Stimulated activated CD8-positive, alpha-beta memory T cell treated with anti-CD3 and anti-CD28 coated beads, Interleukin-4, amount 100 ng/mL, for 4 hours (primary cell): ENCODE measurements at places on chromosomes 1 and 21.

- DNase-seq, result no peak
Measured at GRCh38 chr1:151512801-151513625, 1.8 kb downstream of the CGN start.

DNA sequence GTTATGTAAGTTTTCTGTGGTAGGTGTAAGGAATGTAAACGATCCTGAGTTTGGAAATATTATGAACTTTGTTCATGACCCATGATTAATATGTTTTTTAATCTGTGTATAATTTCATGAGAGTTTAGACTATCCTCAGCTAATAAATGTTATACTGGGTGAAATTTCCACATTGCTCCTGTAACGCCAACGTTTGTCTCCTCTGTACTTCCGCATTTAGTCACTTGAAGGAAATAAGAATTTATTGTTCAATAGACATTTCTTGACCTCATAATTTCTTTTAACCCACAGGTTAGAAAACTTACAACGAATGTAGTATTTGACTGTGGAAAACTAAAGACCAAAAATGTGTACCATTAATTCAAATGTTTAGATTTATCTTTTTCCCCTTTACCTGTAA is 876 bp downstream of the KCNJ15 start:
- DNase-seq, result no peak

- DNase-seq, result no peak
Measured at GRCh38 chr1:29238620-29239002, 2.3 kb downstream of the PTPRU start.

GRCh38 chr1:103514920-103515503 is 10.5 kb upstream of the RNPC3 start:
- DNase-seq, result no peak

DNA sequence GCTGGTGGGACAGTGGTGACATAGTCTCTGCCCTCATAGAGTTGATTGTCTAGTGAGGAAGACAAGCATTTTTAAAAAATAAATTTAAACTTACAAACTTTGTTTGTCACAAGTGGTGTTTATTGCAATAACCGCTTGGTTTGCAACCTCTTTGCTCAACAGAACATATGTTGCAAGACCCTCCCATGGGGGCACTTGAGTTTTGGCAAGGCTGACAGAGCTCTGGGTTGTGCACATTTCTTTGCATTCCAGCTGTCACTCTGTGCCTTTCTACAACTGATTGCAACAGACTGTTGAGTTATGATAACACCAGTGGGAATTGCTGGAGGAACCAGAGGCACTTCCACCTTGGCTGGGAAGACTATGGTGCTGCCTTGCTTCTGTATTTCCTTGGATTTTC is 58.4 kb downstream of the LAMC2 start:
- DNase-seq, result no peak

DNA sequence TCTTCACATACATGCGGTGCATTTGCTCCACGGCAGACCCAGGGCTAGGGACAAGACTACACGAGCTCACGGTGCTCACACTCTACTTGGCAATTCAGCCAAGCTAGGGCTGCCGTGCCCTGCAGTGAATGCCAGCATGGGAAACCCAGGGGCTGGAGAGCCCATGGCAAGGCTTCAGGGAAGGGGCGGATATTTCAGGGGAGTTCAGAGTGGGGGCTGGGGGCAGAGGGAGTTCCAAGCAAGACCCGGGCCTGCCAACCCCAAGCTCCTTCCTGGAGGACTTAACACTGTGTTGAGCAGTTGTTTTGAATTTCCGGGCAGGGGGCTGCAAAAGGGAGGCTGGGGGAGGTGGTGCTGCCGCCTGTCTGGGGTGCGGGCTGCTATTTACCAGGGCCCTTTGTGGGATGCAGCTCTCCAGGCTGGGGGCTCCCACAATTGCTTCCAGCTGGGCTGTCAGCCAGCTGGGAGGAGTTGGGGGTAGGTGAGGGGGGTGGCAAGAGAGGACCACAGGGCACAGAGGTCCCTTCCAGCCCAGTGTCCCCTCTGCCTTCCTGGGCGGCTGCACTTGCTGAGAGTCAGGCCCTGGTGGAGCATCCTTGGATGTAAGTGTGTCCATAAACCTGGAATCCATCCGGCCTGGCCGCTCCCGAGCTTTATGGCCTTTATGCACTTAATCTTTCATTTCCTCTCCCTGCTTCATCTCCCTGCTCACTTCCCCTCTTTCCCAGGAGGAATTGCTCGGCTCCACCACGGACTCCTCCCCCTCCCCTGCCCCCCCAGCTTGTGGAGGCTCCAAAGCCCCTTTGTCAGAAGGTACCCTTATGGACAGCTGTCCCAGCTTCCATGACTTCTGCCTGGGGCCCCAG is 55.8 kb upstream of the SSBP3 start:
- no peak for DNase-seq

- DNase-seq, result no peak
Measured at GRCh38 chr1:116346943-116347673, 25.9 kb upstream of the ATP1A1 start.

GRCh38 chr1:19529664-19530063 is 44.3 kb upstream of the CAPZB start:
- DNase-seq, result no peak

GRCh38 chr1:245683676-245684075 is 528.9 kb downstream of the KIF26B start:
- DNase-seq, result no peak

DNA sequence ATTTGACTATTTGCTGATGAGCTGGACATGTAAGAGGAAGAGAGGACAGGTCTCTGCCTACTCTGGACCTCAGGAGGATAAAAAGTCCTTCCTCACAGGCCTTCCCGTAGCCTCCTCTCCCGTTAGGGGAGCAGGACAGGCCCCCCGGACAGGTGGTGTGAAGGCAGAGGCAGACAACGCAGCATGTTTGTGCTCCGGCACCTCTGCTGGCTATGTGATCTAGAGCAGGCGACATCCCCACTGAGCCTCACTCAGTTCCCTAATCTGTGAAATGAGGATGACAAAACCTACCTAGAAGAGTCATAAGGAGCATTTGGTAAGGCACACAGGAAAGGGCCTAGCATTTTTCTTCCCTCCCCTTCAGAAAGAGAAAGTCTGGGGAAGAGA is 34.8 kb downstream of the KIAA1614 start:
- DNase-seq, result no peak

GRCh38 chr1:245649666-245650065 is 494.9 kb downstream of the KIF26B start:
- no peak for DNase-seq

GRCh38 chr1:40706626-40707025 is 15.1 kb downstream of the NFYC start:
- no peak for DNase-seq

- DNase-seq, result no peak
Measured at GRCh38 chr21:36852864-36853263, 113.6 kb downstream of the HLCS start.

GRCh38 chr1:205706601-205707502 is 26.5 kb upstream of the SLC45A3 start:
- DNase-seq, result no peak

DNA sequence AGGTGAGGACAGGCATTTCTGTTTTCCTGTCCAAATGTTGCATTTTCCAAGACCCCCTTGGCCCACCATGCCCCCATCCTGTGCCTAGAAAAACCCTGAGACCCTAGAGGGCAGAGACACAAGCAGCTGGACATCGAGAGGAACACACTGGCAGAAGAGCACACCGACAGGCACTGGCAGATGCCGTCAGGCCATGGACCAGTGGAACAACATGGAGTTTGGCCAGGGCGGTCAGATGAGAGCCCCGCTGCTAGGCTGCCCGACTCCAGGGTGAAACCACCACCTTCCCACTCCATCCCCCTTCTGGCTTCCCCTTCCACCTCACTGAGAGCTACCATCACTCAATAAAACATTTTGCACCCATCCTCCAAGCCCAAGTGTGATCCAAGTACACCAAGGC is 438.4 kb downstream of the SIPA1L2 start:
- no peak for DNase-seq

GRCh38 chr1:172345077-172345476 is 75.4 kb upstream of the C1orf105 start:
- no peak for DNase-seq

DNA sequence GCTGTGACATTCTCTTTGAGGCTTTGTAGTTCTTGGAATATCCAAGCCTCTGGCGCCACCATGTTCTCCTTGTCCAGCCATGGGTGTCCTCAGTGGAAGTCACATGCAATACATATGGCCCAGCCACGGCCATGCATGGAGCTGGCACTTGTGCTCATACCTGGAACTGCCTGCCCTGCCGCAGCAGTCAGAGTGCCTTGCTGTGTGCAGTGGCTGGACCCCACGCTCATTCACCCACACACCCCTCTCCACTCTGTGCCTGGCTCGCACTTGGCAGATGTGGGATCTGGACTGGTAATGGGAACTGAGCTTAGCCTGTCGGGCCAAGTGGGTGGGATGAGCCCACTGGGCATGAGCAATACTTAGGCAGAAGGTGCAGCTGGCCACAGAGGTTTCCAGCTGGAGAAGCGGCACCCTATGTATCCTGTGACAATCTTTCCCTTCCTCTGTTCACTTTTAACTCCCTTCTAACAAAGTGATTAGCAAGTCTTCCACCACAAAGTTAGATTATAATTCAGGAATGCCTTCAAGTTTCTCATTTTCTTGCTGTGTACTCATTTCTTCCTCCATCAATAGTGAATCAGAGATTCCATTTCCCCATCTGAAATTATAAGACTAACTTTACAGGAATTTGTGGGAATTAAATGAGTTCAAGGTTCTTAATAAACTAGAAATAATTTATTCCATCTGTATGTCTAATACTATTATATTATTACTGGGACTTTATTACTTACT is 351.6 kb upstream of the NCAM2 start:
- DNase-seq, result no peak

GRCh38 chr1:25550683-25551310 is 7.4 kb downstream of the LDLRAP1 start:
- DNase-seq, result no peak

DNA sequence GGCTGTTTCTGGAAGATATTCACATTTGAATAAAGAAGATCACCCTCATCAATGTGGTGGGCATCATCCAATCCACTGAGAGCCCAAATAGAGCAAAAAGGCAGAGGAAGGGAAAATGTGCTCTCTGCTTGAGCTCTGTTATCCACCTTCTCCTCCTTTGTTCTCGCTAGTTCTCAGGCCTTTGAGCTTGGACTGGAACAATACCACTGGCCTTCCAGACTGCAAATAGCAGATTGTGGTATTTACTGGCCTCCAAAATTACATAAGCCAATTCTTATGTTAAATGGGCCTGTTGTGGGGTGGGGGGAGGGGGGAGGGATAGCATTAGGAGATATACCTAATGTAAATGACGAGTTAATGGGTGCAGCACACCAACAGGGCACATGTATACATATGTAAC is 219.3 kb downstream of the C1orf94 start:
- no peak for DNase-seq

GRCh38 chr1:183993132-183993531 is 44.4 kb downstream of the COLGALT2 start:
- no peak for DNase-seq

DNA sequence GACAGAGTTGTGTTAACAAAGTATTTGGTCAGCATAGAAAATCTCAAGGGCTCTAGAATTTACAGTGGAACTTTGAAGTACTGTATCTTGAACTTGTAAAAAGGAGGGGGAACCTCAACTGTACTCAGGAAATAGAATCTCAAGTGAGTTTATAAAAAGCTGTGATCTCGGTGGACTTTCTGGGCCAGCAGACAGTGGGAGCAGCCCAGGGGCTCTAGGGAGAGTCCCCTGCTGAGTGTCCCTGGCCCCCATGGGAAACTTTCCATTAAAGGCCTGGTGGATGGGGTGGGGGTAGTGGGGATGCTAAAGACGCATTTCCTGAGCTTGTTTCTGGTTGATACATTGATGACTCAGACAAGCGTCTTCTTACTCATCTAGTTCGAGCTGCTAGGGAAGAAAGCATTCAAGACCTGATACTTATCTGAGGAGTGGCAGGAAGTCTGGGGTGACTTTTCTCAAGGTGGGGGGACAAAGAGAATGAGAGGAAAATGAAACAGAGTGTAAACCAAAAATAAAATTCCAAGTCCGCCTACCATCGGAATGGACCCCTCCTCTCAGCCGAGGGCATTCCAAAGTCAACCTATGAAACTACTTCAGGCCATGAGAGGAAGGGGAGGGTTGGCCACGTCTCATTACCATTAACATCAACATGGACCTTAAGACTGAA is 65.5 kb downstream of the NID1 start:
- DNase-seq, result peak; percentile 43

- no peak for DNase-seq
Measured at GRCh38 chr1:22287946-22288520, 145.1 kb upstream of the WNT4 start.

- DNase-seq, result no peak
Measured at GRCh38 chr1:43147625-43148327, 24.3 kb downstream of the EBNA1BP2 start.

- DNase-seq, result no peak
Measured at GRCh38 chr1:46689897-46690296, 18.2 kb downstream of the TEX38 start.

DNA sequence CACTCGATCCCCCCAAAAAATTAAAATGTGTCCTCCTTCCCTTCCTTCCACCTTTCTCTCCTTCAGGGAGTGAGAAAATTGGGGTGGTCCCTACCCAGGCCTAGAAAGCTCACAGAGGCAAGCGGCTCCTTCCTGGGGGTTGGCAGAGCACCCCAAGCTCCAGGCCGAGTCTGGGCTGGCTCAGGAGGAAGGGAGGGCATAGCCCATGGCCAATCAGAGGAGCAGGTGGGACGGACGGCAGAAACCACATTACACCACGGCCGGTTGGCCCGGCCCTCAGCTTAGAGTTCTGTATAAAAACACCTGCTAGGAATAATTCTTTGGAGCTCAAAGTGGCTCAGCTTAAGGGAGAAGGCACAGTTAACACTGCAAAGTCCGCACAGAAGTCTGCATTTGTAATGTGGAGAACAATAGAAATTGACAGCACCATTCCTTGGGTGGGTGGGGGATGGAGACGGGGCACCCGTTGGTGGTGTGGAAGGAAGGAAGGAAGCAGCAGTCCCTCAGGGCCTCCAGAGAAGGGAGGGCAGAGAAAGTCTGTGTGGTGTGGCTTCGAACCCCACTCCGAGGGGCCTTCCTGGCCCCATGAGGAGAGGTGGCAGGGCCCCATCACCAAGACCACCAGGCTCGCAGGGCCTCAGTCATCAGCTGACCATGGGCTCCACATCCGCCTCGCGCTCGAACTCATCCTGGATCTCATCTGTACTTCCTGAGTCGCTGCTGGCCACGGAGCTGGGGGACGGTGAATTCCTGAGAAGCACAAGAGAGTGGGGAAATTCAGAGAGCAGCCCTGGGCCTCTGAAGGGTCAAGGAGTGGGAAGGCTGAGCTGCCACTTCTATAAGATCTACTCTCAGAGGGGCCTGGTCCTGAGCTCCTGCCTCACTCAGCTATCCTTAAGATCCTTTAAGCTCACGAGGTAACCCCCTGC is 5.8 kb upstream of the ALDH4A1 start:
- DNase-seq, result no peak

DNA sequence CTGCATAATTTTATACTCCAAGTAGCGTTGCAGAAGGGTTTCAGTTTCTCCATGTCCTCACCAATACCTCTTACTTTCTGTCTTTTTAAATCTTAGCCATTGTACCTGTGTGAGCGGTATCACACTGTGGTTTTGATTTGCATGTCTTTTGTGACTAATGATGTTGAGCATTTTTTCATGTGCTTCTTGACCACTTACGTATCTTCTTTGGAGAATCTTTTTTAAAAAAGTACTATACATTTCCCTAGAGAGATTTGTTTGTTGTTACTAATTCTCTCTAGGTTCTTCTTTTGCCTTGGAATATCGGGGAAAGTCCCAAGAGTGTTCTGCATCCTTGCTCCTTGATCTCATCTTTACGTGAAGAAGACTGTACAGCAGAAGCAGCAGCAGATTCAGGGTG is 81.8 kb upstream of the WARS2 start:
- no peak for DNase-seq
